ENCODE measurements at places on chromosomes 7 and 10.

GRCh38 chr10:132861116-132861691 lies 75.3 kb upstream of the NKX6-2 start:
- no peak for DNase-seq

DNA sequence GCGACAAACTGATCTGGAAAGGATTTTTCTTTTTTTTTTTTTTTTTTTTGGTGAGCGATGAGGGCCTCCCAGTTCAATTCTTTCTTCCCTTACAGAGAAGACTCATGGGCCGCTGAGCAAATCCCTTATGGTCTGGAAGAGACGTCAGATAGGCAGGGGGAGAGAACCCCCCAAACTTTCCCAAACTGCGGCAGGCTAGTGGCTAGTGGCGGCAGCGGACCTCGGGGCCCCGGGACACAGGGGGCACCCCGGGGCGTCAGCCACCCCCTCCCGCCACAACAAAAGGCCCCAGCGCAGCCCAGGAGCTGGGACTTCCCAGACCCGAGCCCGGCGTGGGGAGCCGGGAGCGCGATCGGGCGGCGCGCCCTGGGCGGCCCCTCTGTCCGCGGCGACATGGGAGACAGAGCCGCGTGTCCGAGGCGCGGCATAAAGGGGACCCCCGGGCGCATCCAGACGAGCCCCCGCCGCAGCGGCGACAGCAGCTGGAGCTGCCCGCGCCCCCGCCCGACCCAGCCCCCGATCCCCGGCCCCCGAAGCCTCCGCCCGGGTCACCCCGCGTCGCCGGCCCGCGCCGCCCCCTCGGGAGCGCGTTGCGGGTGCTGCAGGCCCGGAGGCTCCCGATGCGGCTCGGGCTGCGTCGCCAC lies 755 bp downstream of the FAM171A1 start:
- DNase-seq = peak; percentile 80

DNA sequence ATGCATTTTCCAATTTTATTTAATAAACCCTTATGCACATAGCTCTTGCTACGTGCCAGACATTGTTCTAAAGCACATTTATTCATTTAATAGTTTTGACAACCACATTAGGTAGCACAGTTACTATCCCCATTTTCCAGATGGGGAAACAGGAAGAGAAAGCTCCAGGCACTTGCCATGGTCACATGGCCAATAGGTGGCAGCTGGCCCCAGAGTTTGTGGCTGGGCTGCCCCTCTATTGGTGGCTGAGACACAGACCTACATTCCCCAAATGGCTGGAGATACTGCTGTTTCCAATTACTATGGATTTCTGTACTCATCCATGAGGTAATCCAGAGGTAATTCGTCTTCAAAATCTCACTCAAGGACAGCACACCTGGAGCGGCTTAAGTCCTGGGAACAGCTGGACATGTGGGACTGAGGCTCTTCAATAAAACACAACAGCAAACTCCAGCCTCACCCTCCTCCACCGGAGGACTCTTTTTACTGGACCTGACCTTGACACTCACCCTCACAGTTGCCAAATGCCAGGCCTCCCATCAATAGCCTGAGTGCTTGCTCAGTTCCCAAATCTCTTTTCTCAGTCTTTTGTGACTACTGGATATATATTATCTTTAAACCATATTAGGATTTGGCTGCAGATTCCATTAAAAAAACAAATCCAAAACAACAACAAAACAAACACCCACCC lies 106.1 kb downstream of the CLEC2L start:
- DNase-seq = no peak

DNA sequence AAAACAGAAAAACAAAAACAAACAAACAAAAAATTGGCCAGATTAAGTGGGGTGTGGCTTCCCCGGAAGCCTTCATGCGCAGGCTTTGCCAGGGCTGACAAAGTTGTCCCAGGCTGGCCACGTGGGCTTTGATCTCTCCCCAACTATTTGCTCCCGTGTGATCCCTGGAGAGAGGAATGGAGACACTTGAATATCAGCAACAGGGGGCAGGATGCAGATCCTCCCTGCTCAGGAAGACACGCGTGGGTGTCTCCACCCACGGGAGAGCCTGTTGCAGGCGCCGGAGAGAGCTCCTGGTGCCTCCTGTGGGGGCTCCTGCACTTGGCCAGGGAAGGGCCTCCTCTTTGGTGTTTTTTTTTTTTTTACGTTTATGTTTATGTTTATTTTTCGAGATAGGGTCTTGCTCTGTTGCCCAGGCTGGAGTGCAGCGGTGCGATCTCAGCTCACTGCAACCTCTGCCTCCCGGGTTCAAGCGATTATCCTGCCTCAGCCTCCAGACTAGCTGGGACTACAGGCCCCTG lies 19.0 kb downstream of the TRIM56 start:
- DNase-seq = no peak

- peak; percentile 18 for DNase-seq
Observed at GRCh38 chr7:76509931-76510877, at the start of gene UPK3B. Gene UPK3B, plus strand, starts transcription at chr7:76510552. Its CDS starts 101 bp downstream, at chr7:76510653.

- no peak for DNase-seq
Observed at GRCh38 chr7:152664636-152665035, 11.3 kb downstream of the XRCC2 start.

- DNase-seq = no peak
Observed at GRCh38 chr7:55569797-55570196, 2.5 kb downstream of the VOPP1 start.

GRCh38 chr7:1458683-1459511 lies at the start of gene MICALL2:
Gene MICALL2, minus strand, starts transcription at chr7:1459470. Its CDS starts 144 bp downstream, at chr7:1459326.
- DNase-seq = peak; percentile 89

DNA sequence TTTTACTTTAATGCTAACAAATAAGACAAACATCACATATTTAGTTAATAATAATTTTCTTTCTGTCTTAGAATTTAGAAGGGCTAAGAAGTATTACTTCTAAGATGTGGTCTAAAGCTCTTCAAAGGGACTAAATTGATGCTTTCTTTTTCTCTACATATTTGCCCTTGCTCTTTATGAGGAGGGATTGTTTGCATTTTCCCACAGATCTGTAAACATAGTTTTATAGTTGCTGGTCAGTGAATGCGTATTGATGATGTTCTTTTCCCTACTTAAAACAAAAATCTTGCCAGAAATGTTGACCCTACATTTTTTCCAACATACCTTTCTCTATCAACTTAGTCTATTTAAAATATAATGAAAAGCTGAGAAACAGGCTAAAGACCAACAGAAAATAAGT lies 372.4 kb upstream of the LRGUK start:
- no peak for DNase-seq

DNA sequence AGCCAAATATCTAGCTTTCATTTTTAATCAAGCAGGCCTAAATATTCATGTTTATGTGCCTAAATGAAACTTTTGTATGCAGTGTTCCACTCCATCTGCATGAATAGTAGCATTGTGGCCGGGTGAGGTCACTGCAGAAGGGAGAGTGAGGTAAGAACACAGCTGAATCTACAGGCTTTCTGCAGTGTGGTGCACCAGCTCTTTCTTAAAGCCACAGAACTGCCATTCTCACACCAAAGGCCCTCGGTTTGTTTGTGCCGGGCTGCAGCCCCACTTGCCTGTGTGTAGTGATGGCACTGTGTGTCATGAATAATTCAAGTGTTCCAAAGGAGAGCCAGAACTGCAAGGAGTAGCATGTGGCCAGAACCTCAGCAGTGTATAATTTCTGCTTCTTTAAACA lies 204.1 kb downstream of the TRIL start:
- no peak for DNase-seq

GRCh38 chr10:77553966-77554365 lies 83.6 kb downstream of the KCNMA1 start:
- no peak for DNase-seq

DNA sequence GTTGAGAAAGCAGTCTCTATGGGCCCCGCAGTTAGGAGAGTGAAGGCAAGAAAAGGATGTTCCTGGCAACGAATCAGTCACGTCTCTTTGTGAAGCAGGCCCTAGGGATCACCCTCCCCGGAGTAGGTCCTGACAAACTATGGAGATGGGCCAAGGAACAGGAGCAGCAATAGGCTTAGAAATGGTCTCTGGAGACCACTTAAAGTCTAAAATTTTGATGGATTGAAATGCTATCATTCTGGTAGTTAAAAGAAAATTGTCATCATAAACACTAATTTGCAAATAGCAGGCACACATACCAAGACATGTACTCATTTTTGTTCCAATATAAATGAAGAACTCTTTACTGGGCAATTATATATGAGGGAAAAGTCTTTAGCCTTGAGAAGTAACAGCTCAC lies 123.5 kb downstream of the ITGB8 start:
- DNase-seq = no peak

- no peak for DNase-seq
Observed at GRCh38 chr10:113488186-113488585, 64.7 kb upstream of the HABP2 start.

DNA sequence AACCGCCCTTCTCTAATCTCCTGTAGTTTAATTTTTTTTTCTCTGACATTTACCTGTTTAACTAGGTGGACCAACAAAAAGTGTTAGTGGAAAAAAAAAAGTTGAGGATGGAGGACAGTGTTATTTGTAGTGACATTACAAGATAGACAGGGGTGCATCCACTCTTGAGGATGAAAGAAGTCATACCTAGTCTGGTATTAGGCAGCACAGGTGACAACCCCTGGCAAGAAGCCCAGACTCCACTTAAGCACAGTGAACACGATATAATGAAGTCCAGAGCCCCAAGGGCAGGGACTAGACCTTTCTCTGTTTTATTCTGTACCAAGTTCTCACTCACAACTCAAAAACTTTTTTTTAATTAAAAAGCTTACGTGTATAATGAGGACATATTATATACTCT lies 268.4 kb downstream of the GPR37 start:
- no peak for DNase-seq

DNA sequence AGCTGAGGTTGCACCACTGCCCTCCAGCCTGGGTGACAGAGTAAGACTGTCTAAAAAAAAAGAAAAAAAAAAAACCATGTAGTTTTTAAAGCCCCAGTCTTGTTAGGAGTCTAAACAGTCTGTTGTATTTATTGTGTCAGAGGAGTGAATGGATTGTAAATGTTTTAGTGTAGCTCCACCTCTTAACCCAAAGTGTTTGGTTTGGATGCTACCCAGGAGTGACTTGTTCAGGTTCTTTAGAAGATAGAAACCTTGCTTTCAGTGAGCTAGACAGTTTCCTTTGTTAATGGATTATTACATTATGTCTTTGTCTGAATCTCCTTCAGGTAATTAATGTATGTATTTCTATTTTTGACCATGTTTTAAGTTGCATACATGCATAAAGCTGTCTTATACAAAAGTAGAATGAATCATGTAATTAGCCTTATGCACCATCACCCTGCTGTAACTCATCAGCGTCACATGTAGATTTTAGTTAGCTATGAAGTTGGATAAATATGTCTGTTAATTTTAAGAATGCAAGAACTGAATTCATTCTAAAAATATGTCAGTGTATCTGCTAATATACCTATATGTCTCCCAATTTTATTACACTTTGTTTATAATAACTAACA lies 97.7 kb downstream of the TAF3 start:
- DNase-seq = no peak

DNA sequence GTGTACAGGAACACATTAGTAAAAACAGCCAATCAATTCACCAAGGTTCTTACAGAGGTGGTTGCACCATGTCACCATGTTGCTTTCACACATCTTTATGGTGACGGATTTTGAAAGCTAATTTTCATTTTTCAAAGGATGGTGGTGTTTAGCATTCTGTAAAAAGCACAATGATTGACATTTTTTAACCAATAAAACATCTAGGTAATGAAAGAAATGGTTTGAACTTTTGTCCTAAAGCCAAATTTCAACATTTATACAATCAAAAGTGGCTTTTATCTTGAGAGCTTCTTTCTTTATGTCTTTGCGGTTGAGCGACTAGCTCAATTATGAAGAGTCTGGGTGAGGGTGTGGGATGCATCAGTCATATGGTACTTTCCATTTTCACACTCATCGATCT lies 94.4 kb downstream of the MALRD1 start:
- DNase-seq = no peak

DNA sequence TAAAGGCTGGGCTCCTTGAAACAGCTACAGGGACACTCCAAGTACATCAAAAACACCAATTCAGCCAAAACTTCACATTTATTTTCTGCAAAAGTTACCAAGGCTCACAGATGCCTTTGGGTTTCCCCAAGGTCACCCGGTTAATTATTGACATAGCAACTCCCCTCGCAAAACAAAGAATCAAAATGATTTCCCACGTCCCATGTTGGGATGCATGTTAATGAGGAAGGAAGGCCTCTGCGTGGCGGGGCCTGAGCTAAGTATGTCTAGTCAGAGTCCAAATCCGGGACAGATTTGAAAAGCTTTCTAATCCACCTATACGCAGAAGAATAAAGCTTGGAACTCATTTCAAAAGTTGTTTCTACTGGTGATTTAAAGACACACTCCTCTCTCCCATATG lies 535 bp upstream of the TMEM72 start:
- DNase-seq = no peak

GRCh38 chr7:44219371-44220045 lies 18.7 kb downstream of the YKT6 start:
- DNase-seq = no peak

DNA sequence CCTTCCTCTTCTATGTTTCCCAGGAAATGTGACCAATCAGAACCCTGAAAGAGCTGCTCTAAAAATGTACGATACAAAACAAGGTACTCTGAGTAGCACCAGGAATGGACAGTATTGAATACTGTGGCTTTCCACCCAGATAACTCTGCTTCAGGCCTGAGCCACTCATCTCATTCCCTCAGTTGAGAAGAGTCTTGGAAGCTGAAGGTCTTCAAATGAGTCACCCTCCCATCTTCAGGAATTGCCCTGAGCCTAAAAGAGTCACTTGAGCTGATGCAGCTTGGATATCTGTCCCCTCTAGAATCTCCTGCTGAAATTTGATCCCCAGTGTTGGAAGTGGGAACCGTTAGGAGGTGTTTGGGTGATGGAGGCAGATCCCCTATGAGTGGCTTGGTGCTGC lies 210.4 kb downstream of the DGKI start:
- no peak for DNase-seq

DNA sequence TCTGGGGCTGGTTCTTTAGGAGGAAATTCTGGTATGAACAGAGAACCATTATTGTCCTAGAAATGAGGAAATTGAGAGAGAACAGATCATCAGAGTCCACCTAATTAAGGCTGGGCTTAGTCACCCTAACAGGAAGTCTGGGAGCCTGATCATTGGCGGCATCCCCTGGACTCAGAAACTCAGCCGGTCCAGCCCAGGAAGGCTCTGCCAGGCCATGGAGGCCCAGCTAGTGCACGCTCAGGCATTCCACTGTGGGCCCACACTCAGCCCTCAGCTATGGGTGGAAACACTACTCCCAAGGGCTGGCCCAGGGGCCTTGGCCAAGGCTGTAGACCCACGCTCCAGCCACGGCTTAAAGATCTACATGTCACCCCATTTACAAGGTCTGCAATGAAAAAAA lies 109.2 kb downstream of the PTPN20 start:
- DNase-seq = no peak

- DNase-seq = peak; percentile 95
Observed at GRCh38 chr10:23694921-23695824, 256.3 kb downstream of the OTUD1 start.
